Stimulated activated CD8-positive, alpha-beta memory T cell treated with anti-CD3 and anti-CD28 coated beads, Interleukin-7, amount 100 ng/mL, for 24 hours (primary cell): ENCODE measurements at places on chromosomes 11 and 22.
A peak's percentile ranks its signal among the peaks of the same experiment; 100 is the strongest.

- DNase-seq = peak; percentile 71
Measured at GRCh38 chr22:45413368-45414211, at the start of the genes RIBC2 and SMC1B. TSS of gene RIBC2 (plus strand) at chr22:45413693. CDS start at chr22:45413887, 194 bp downstream. TSS of gene SMC1B (minus strand) at chr22:45413599. CDS start at chr22:45413567, 32 bp downstream.

- DNase-seq = no peak
Measured at GRCh38 chr11:109197656-109198055, 224.3 kb upstream of the C11orf87 start.

- DNase-seq = no peak
Measured at GRCh38 chr22:48894804-48895250, 932.8 kb downstream of the BRD1 start.

GRCh38 chr11:68839911-68840641 lies 1.6 kb downstream of the CPT1A start:
- DNase-seq = no peak

GRCh38 chr11:8829556-8829955 lies 81.4 kb upstream of the AKIP1 start:
- no peak for DNase-seq

DNA sequence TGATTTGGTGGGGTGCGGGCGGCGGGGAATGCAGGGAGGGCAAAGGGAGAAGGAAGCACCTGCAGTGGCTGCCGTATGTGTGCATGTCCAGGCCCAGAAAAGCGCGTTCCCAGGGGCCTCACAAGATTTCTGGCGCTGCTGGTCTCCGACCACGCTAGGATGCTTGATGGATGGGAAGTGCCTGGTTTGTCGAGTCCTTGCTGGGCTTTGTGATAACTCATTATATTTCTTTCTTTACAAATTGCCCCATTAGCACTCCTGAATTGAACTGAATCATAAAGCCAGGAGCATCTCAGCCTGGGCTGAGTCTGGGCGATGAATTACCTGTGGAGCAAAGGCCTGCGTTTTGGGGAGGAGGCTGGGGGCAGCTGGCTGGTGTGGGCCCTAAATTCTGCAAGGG lies 69.2 kb upstream of the LMO1 start:
- DNase-seq = no peak

DNA sequence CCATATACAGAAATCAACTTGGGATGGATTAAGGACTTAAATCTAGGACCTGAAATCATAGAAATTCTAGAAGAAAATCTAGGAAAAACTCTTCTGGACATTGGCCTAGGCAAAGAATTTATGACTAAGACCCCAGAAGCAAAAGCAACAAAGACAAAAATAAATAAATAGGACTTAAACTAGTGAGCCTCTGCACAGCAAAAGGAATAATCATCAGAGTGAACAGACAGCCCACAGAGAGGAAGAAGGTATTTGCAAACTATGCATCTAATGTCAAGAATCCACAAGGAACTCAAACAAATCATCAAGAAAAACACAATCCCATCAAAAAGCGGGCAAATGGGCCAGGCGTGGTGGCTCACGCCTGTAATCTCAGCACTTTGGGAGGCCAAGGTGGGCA lies 32.4 kb downstream of the TTC28 start:
- no peak for DNase-seq

DNA sequence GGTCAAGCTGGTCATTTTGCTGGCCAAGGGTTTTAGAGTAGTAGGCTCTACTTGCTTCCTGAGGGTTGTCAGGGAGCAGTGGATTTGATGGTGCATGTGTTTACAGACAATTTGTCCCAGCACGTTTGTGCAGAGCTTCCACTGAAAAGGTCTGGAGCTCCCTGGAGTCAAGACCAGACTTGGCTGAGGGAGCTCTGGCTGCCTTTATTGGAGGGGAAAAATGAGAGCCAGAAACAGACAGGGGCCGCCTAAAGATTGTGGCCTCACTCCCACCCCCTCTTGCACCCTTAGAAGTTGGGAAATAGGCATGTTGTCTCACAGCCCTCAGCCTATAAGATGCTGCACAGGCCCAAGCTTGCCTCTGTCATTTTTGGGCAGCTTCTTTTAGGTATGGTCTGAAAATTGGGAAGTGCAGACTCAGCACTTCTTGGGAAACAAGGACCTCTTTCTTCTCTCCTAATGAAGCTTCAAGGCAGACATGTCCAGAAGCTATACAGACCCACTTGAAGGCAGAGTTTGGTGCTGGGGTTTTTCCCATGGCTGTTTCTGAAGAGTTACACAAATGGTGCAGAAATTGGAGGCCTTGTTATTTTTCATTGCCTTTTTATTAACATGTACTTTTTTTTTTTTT lies 55.1 kb downstream of the AMOTL1 start:
- DNase-seq = no peak

- no peak for DNase-seq
Measured at GRCh38 chr22:49391436-49391835, 436.2 kb downstream of the BRD1 start.

DNA sequence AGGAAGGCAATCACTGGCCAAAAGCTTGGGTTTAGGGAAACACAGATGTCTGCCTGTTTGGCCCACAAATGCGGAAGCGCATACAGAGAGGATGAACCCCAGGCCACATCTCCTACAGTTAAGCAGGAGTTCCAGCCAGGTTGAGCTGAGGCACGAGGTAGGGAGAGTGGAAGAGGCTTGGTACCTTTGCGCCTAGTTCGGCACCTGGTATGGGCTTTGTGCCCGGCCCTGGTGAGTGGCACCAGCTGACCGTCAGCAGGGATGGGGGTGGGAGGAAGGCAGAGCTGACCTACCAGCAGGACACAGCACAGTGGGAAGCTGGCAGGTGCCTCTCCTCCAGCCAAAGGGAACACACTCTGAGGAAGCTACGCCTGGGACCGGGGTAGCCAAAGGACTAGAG lies 57.6 kb downstream of the KCNC1 start:
- DNase-seq = no peak

GRCh38 chr11:35525501-35526175 lies at the start of gene PAMR1:
TSS of gene PAMR1 (minus strand) at chr11:35525616. CDS start at chr11:35525585, 31 bp downstream.
- DNase-seq = no peak

- DNase-seq = no peak
Measured at GRCh38 chr11:122851366-122851966, 13.2 kb downstream of the CRTAM start.

DNA sequence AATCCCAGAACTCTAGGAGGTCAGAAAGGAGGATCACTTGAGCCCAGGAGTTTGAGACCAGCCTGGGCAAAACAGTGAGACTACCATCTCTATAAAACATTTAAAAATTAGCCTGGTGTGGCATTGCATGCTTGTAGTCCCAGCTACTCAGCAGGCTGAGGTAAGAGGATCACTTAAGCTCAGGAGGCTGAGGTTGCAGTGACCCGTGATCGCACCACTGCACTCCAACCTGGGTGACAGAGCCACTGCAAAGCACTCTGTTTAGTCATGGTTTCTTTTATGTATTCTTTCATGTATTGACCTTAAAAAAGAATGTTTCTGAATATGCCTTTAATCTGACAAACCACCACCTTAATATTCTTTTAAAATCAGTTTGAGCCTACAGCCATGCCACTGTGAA lies 52.2 kb downstream of the BIRC2 start:
- DNase-seq = no peak

GRCh38 chr11:70650075-70650909 lies 252.0 kb downstream of the CTTN start:
- no peak for DNase-seq

DNA sequence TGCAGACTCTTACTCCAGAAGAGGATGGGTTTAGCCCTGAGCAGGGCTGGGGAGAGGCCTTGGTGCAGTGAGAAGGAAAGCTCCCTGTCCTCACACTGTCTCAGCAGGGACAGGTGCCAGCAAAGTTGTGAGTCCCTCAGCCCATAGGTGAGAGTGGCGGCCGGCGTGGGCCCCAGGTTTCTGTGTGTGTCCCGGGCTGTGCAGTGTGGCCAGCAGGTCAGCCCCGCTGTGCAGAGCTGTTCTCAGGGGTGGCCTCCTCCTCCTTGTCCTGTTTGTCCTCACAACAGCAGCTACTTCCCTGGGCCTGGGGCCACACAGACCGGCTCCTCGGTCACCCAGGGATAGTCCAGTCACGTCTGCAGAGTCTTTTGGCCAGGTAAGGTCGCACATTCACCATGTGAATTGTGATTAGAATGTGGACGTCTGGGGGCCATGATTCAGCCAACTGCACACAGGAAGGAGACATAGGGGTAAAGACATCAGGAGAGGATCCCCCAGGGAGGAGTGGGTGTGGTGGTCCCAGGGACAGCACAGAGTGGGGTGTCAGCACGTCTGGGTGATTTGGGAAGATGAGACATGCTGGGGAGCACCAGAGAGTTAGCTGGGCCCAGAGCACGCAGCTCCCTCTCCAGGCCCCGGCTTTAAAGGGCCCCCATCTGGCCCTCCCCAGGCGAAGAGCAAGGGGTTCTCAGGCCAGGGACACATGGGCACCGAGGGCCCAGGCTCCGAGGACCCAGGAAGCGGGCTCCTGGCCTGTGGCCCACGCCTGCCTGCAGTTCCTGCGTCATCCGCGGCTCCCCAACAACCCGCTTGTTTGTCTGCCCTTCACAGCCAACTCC lies 81.6 kb downstream of the MYEOV start:
- DNase-seq = no peak

GRCh38 chr11:26134481-26135355 lies 197.2 kb upstream of the ANO3 start:
- DNase-seq = no peak

DNA sequence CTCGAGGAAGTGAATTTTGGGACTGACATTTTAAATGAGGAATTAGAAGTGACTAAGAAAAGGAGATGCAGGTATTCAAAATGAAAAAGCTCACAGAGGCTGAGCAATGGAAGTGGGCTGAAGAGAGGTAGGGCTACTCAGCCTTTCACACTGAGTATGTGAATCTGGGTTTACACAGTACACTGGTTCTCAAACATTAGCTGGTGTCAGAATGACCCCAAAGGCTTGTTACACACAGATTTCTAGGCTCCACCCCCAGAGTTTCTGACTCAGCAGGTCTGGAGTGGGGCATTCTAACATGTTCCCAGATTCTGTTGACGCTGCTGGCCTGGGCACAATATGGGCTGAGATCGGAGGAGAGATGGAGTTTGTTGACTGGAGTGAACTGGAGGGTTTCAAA lies 32.8 kb downstream of the CADM1 start:
- DNase-seq = no peak

- DNase-seq = no peak
Measured at GRCh38 chr11:72869831-72870230, 55.6 kb downstream of the ATG16L2 start.

DNA sequence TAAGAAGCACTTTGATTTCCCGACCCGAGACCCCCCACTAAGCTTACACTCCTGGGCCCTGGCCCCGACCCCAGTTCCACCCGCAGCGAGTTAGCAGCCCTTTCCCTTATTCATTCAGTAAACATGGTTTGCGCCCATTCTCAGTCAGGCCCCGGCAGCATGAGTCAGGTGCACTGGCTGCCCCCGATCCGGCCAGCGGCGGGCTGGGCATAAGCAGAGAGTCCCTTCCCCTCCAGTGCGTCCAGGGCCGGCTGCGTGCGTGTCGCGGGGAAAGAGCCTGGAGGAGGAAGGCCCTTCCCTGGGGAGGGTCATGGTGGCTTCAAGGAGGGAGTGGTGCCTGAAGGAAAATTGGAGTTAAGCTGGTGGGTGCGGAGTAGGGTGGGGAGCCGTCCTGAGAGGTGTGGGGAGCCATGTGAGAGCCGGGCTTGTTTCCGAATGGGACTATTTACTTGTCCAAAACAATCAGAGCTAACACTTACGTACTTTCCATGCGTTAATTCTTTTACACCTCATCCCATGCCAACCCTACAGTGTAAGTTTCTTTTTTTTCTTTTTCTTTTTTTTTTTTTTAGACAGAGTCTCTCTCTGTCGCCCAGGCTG lies 657 bp downstream of the IGHMBP2 start:
- no peak for DNase-seq

DNA sequence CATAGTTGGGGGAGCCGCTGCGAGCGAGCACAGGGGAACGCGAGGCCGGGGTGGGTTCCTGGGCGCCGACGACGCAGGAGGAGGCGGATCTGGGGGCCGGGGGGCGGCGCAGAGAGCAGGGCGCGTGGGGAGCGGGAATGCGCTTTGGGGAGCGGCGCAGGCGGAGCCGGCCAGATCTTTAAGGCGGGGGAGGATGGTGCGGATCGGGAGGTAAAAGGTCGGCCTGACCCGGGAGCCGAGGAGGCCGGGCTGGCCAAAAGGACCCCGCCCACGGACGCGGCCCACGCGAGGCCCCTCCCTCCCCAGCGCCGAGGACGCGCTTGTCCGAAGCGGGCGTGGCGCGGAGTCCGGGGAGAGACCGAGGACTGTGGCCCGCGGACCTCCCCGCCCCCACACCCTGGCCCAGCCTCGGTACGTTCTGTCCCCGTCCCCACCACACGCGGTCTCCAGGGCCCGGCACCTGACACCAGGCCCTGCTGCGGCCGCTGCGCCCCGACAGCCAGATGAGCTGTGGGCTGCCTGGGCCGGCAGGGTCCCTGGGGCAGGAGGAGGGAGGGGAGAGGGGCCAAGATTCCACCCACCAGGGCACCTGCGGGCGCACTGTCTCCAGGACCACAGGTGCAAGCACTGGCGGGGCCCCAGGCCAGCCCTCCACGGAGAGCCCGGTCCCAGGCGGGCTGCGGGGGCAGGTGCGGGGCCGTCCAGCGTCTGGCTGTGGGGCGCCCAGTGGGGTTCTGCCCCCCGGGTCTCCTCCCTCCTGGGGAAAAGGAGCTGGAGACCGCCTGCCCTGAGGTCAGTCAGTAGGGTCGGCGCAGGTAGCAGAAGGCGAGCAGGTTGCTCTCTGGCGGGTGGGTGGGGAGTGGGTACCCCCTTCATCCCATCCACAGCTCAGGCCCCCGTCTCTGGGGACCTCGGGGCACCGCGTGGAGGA lies 10.9 kb downstream of the PIM3 start:
- peak; percentile 59 for DNase-seq

- no peak for DNase-seq
Measured at GRCh38 chr11:58047818-58048217, 17.1 kb downstream of the OR6Q1 start.

DNA sequence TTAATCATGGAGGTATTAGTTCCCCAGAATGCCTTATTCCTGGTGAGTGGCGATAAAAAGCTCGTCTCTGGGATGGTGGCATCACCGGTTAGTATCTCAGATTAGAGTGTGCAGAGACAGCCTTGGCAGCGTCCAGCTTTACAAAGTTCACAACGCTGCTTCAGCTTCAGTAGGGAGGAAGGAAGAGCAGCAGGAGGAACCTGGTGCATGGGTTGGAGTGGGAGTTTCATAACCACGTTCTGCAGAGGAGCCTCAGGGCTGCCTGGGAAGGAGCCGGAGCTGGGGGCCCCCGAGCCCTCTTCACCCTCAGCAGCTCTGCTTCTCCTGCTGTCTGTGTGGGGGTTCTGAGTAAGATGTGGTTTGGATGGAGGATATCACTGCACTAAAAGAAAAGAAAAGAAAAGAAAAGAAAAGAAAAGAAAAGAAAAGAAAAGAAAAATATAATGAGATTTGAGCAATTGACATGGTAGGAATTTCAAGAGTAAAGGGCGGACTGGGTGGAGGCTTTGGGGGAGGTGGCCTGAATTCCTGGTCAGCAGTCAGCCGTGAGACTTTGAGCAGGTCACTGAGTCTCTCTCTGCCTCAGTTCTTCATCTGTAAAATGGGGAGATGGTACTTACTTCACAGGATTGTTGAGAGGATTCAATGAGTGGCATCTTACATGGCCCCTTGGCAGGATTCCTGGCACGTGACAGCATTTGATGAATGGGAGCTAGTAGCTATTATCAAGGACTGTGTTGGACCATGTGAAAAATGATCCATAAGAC lies 6.5 kb downstream of the ASPHD2 start:
- no peak for DNase-seq
